Fibroblast of skin of right biceps (primary cell): ENCODE measurements at places on chromosomes 3 and 15.

- peak; percentile 50 for DNase-seq
Measured at GRCh38 chr3:189683546-189684255, 52.5 kb downstream of the TP63 start.

DNA sequence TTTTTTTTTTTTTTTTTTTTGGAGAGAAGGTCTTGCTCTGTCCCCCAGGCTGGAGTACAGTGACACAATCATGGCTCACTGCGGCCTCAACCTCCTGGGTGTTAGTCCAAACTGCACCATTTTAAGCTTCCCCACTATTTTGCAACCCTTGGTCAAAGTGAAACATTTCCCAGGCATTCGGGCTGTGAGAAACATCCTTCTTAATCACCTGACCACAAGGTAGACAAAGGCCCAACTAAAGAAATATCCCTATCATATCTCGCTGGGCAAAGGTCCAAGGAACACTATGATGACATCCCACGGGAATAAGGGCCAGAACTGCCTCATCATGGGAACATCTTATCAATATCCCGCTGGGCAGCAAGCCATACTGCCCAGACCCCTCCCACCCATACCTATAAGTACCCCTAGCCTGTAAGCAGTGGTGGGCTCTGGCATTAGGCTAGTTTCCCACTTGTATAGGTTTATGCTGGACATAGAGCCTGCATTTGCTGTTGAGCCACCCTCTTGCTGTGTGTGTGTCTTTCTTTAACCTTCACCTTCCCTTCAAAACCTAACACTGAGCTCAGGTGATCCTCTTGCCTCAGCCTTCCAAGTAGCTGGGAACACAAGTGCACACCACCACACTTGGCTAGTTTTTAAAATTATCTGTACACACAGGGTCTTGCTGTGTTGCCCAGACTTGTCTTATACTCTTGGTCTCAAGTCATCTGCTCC lies 95.2 kb downstream of the SEMA5B start:
- DNase-seq: peak; percentile 39

DNA sequence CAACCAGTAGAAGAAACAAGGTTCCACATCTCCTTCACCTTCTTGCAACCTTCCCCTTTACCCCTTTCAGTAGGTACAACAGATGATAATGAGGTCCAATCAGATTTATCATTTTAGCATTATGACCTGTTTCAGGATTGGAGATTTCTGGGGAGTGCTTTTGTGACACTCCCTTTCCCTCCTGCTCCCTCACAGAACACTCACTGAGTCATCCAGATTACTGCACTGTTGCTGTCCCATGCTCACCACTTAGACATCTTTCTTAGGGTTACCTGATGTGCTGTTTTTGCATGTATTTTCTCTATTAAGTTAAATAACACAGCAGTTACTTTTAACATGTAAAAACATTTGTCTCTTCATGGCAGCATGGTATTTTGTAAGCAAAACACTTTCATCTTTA lies 118.5 kb downstream of the MFSD1 start:
- DNase-seq: peak; percentile 17

- DNase-seq: no peak
Measured at GRCh38 chr15:70201425-70201775, 103.7 kb upstream of the TLE3 start.

- DNase-seq: no peak
Measured at GRCh38 chr15:42106288-42106687, 11.9 kb upstream of the PLA2G4D start.

DNA sequence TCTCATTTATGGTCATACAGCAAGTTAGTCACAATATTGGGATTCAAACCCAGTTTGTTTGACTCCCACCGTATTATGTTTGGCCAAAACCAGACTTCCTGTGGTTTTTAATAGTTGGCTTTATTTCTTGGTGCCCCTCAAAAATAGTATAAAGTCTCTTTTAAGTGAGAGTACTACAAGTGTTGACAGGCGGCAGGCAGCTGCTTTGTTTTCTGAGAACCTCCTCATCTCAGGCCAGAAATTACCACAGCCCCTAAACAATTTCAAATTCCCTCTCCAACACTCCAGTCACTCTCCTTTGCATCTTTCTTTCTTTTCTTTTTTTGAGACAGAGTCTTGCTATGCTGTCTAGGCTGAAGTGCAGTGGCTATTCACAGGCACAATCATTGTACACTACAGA lies 121.5 kb downstream of the POLR2M start:
- no peak for DNase-seq

DNA sequence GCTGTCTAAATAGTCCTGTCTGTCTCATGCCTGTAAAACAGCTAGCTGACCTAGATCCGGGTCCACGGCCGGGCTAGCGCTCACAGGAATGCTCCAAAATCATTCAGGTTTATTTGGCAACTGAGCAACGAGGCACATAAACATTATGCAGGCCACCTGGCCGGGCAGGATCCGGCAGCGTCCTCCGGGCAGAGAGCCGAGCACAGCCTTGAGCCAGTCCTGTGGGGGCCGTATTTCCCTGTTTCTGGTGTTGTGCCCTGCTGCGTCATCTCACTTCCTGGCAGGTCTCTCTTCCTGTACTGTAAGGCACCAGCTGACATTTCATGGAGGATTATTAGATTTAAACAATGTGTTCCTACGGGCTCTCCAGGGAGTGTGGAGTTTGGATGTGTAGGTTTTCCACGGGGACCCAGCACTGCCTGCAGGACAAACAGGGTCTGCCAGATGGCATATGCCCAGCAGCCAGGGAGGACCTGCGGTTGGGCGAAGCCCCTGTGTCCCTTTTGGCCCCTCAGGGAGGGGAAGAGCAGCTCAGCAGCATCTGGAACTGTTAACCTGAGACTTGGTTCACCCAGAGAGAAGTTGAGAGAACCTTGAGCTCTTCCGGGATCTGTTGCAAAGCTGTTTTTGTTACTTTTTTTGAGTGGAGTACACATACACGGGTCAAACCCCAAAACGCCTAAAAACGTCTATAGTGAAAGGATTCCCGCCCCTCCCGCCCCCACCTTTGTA lies 16.6 kb upstream of the LRRK1 start:
- peak; percentile 81 for DNase-seq

DNA sequence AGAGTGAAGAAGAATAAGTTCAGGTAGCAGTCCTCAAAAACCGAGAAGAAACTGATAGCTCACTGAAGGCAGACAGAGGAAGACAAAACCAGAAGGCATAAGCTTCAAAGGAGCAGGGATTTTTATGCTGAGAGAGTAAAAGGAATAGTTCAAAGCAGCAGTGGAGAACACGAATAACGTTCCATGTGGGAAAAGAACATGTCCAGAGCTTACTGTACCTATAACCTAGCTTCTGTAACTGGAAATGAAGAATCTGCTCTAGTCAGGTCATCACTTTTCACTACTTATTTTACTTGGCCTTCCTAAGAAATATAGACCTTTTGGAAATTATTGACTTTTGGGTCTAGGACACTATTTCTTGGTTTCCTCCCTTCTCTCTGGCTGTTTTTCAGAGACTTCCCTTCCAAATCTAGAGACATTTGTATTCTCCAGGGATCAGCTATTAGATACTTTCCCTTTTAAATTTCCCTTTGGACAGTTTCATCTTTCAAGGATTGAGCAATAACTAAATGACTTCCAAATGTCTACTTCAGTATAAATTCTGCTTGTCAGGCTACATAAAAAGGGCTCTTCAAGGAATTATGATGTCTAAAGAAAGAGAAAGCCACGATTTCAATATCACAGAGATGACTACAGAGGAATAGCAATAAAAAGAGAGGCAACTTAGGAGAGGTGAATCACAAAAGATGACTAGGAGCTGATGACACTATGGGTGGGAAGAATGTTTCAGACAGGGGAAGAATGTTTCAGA lies 46.7 kb downstream of the UBE3A start:
- DNase-seq: peak; percentile 90

- DNase-seq: peak; percentile 21
Measured at GRCh38 chr3:69890691-69891090, 108.8 kb upstream of the SAMMSON start.

DNA sequence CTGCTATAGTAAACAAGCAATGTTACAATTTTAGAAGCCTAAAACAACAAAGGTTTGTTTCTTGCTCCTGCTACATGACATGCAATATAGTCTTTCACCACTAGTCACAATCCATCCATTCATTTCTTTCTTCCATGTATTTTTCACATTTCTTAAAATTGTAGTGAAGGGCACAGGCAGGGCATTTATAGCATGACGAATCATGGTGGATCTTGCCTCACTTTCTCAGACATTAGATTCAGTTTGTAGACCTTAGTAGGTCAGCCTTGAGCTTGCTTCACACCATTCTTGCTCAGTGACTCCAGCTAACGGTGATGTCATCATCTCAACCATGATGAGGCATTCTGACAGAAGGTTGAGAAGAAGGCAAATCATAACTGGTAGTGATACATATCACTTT lies 546.8 kb downstream of the TBL1XR1 start:
- DNase-seq: peak; percentile 63

GRCh38 chr3:25462495-25462894 lies 34.4 kb downstream of the RARB start:
- DNase-seq: no peak

GRCh38 chr3:174495311-174495710 lies 363.8 kb upstream of the NAALADL2 start:
- DNase-seq: peak; percentile 51

GRCh38 chr3:18667552-18667951 lies 242.4 kb upstream of the SATB1 start:
- DNase-seq: no peak

DNA sequence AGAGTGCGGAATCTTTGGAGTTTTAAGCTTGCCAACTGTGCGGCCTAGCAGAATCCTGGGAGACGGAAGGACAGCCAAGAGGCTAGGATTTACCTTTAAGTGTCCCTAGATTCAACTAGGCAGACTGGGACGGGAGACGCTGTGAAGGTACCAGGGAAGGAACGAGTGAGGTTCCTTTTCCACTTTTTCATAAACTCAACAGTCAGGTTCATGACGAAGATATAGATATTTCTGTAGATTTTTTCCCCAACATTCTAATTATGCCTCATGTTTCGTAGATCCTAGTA lies 564 bp upstream of the GABPB1 start:
- no peak for DNase-seq

DNA sequence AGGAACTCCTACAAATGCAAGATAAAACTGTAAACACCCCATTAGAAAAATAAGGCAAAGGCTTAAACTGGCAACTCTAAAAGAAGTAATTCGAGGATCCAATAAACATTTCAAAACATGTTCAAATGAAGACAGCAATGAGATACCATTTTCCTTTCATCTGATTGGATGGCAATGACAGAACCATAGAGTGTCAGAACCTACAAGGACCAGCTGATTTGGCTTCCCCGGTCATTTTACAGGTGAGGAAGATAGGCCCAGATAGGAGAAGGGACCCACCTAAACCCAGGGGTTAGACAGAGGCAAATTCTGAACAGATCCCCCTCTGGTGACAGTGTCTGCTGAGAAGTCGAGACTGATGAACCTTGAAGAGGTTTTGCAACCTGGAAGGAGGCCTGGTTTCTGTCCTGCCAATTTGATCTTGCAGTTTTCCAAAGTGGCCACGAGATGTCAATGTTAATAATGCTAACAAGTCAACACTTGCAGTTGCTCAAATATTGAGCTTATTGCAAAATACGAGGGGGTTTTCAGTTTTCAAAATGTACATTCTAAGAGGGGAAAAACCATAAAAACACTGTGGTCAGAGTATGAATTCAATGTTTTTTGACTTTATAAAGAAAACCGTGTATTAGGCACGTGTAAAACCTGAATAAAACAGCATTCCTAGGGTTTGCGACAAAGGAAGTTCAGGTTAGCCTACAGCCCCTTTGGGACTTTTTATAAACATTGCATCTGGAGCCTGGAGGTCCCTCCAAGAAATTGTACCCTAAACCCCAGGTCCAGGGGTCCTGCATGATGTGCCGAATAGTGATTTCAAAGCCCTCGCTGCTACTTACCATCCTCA lies 21.5 kb downstream of the CFAP161 start:
- DNase-seq: peak; percentile 66

- DNase-seq: no peak
Measured at GRCh38 chr15:61101543-61101942, 127.6 kb downstream of the RORA start.

DNA sequence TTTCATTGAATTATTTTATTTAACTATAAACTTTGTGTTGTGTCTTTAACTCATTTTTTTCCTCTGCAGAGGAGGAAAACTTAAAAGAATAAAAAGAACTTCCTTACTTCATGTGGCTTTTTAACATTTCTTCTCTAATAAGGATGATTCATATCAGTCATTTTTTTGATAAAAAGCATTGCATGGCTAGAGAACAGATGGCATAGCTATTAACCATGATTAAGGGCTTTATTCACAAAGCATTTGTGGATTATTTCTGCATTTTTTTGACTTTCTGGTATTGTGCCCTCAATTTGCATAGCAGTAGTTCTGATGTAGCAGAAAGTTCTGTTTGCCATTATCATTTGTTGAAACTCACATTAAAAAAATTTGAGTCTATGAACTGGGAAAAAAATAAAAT lies 540.8 kb downstream of the SI start:
- no peak for DNase-seq

GRCh38 chr3:52787672-52788625 lies 6.6 kb upstream of the ITIH3 start:
- DNase-seq: no peak

DNA sequence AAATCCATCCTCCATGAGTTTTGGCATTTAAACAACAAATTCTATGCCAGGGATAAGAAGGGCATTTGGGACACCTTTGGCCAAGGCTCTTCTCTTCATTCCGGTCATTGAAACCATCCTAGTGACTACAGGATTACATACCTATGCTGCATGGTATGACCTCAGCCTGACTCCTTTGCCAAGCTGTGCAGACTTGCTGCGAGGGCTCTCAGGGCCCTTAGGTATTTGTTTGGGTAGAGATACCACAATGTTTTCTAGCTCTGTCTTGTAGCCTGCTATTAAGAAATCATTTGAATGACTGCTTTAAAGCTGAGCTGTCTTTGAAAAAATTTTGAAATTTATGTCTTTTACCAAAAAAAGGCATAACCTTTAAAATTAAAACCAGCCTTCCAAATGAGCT lies 749.8 kb upstream of the SGO1 start:
- DNase-seq: peak; percentile 19

DNA sequence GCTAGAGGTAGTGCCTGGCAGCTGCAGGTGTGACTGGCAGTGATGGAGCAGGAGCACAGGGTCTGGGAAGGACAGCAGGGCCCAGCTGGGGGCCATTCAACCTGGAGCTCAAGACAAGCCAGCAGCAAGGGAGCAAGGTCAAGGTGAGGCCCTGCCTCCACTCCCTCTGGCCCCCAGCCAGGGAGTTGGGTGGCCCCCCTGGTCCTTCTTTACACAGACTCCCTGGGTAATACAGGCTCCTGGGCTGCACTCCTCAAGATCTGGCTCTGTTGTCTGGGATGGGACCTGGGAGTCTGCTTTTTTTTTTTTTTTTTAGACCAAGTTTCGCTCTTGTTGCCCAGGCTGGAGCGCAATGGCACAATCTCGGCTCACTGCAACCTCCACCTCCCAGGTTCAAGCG lies 14.5 kb downstream of the GNAI2 start:
- DNase-seq: no peak

- DNase-seq: no peak
Measured at GRCh38 chr3:156098437-156099035, 21.8 kb upstream of the KCNAB1 start.
